ENCODE measurements at places on chromosomes 16 and 17.

DNA sequence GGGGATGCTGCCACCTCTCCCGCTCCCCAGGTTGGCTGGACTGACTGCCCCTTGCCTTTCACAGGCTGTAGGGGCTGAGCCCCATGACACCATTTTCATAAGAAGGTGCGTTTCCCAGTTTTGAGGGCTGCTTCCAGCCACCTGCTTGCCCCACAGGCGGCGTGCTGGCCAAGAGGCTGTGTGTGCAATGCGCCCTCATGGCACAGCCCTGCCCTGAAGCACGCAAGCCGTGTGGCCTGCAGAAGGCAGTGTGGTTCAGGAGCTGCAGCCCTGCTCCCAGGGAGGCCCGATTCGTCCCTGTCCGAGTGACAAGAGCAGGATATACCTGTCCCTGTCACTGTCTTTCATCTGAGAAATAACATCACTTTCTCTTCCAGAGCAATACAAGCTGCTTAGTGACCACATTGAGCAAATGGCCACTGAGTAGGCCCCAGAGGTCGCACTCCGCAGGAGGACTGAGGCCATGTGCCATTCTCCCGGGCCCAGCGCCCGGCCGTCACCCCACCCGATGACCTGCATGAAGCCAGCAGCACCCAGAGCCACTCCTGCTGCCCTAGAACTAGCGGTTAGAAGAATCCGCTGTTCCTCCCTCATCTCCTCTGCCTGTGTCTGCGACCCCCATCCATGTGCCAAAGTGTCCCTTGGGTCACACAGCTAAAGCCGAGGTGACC, 24.2 kb downstream of the CIBAR2 start:
- DNase-seq: no peak

- no peak for DNase-seq
These were observed 205.6 kb downstream of the RPTOR start for GRCh38 chr17:80750263-80750662.

GRCh38 chr16:52418201-52418600, 128.7 kb downstream of the TOX3 start:
- DNase-seq: no peak

DNA sequence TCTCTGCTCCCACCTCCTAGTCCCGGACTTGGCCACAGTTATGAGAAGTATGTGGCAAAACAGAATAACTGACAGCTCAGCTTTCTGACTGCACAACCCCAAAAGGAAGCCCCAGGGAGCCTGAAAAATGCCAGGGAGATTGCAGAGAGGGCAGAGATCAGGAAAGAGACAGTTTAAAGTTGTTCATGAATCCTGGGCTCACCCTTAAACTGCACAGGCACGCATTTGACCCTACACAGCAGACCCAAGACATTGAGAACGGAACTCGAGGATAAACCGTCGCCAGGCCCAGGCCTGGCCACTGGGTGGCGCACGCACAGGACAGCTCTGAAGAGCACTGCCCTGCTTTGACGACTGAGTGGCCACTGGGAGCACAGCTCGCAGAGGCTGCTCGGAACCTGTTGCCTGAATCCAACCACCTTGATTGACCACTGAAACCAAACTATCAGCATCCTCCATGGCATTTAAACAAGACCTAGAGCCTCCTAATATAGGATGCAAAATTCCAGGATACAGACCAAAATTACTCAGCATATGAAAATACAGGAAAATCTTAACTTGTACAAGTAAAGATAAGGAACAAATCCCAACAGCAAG, 114.0 kb downstream of the C16orf95 start:
- no peak for DNase-seq

DNA sequence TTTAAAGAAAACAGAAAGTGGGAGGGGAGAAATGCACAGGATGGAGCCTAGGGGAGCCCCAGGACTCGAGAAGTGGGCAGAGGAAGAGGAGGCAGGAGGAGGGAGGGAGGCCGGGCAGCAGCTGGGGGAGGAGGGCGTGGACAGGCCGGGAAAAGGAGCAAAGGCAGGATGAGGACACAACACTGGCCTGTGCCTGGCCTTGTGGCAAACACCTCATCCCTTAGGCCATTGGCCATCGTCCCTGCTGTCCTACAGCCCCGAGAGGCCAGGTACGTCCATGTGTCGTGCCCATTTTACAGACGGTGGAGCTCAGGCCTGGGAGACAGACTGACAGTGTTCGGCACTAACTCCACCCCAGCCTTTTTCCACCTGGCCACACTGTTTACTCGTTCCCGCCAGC, 15.9 kb downstream of the JPH3 start:
- DNase-seq: no peak

- DNase-seq: peak; percentile 47
These were observed 22.6 kb downstream of the ZNF213 start for GRCh38 chr16:3157229-3158025.

All from stimulated activated CD8-positive, alpha-beta memory T cell treated with anti-CD3 and anti-CD28 coated beads, Interleukin-4, amount 100 ng/mL, for 4 hours (primary cell).